IMR-90 (cell line): ENCODE measurements at places on chromosomes 4 and X.

DNA sequence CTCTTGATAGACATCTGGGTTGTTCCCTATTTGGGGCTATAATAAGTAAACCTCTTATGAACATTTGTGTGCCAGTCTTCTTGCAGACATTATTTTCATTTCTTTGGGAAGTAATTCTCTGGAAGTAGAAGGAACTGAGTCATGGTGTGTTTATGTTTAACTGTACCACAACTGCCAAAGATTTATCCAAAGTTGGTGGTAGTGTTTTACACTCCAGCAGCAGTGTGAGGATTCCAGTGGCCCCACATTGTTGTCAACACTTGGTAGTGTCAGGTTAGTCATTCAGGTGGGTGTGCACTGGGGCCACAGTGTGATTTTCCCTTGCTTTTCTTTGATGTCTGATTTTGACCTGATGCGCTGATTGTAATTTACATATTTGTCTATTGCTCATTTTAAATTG lies 5.0 kb upstream of the UVSSA start:
- peak; percentile 65 for DNase-seq

- DNase-seq, result no peak
Measured at GRCh38 chr4:90718931-90719330, 591.7 kb downstream of the CCSER1 start.

- DNase-seq, result peak; percentile 0
Measured at GRCh38 chrX:105483011-105483410, 262.5 kb upstream of the TEX13A start.

DNA sequence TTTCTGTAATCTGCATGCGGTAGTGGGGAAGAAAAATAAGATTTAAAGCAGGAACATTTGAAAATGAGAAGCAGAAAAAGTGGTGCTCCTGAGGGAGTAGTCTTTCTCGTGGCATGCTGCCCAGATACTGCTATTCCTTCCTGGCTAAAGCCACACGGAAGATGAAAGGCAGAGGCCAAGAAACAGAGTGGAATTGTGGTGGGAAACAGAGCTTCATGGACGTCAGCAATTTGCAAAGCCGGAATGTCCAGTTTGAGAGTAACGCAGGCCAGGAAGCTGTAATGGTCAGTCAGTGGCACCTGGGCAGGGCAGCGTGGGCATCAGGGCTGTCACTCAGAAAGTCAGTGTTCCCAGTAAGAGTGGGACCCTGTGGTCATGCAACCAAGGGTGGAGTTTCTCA lies 63.7 kb upstream of the FMR1 start:
- DNase-seq, result no peak

- DNase-seq, result no peak
Measured at GRCh38 chr4:77093401-77093800, 17.6 kb upstream of the CCNI start.

GRCh38 chr4:121594796-121595526 lies 101.8 kb downstream of the ANXA5 start:
- DNase-seq, result peak; percentile 30

GRCh38 chr4:124025428-124025827 lies 628.8 kb downstream of the SPRY1 start:
- no peak for DNase-seq

DNA sequence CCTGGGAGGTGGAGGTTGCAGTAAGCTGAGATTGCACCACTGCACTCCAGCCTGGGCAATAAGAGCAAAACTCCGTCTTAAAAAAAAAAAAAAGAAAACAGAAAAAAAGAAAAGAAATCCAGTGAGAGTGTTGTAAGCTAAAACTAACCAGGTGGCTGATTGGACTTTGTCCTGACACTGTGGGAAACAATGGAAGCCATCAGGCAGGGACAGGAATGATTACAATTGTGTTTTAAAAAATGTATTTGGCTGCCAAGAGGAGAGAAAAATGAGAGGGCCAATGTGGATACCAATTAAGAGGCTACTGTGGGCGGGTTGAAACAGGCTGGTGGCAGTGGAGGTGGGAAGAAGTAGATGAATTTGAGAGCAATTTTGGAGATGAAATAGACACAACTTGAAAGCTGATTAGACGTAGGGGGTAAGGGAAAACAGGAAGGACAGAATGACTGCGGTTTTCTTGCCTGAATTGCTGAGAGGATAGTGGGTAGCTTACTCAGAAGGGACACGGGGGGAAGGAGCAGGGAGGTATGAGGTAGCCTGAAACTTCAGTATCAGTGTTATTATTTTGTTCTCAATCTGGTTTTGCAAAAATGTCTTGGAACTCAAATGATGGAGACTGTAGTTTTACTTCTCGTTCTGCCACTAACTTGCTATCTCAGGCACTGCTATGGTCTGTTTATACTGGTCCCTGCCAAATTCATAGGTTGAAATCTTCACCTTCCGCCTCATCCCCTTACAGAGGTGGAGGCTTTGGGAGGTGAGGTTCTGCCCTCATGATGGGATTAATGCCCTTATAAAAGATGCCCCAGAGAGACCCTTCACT lies 45.6 kb upstream of the CHRNA9 start:
- DNase-seq, result peak; percentile 3

DNA sequence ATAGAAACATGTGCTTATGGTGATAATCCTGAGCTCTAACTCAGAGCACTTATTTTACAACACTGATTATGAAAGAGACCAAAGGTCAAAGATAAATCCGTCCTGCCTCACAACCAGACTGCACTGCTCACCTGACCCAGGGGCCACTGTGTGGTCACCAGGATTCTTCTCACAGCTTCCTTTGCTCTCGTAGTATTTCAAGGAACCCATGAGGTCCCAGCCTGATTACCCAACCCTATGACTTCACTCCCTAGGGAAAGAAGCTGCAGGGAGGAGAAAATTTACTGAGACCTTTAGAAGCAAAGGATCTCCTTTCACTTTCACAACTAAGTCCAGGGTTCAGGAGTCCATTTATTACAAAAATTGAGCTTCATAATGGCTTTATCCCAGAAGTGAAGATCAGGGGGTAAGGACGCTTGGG lies 9.6 kb downstream of the SLC25A5 start:
- peak; percentile 93 for DNase-seq
